ENCODE measurements at places on chromosomes 12 and 14.

DNA sequence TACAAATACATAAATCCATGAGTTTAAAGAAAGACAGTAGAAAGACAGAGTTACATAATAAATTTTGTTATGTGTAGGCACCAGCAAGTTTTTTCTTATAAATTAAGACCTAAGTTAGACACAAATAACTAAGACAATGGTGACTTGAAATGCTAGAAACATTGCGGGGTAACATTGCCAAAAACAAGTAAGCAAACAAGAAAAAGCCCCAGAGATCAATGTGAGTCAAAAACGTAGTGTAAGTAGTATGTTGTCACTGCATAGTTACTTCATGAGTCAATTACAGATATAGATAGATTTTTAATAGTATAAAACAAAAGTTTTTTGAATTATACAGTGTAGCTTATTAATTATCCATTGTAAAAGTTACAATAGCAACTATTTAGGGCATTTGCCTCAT lies 83.4 kb downstream of the CNTN1 start:
- no peak for DNase-seq

DNA sequence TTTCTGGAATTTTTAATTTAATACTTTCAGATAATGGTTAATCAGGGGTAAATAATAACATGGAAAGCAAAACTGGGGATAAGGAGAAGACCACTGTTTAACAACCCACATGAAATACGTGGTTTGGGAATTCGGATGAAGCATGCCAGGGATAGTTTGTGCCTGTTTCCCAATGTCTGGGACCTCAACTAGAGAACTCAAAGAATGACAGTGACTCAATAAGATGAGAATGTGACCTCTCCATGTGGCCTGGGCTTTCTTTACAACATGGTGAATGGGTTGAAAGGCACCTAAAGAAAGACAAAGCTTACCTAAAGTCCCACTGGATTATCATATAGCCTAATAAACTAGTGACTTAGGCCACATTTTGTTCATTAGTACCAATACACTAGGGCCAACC lies 460.3 kb upstream of the LRFN5 start:
- no peak for DNase-seq

- DNase-seq: no peak
Observed at GRCh38 chr14:41201696-41202095, 405.0 kb upstream of the LRFN5 start.

- DNase-seq: no peak
Observed at GRCh38 chr12:124251186-124251585, 43.7 kb upstream of the RFLNA start.

DNA sequence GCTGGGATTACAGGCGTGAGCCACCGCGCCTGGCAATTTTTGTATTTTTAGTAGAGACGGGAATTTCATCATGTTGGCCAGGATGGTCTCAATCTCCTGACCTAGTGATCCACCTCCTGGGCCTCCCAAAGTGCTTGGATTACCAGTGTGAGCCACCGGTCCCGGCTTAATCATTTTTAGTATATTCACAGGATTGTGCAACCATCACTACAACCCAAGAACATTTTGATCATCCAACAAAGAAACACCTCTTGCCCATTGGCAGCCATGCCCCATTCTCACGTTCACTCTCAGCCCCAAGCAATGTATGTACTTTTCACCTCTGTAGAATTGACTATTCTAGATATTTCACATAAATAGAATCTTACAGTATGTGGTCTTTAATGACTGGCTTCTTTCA lies 19.9 kb downstream of the SP1 start:
- no peak for DNase-seq

DNA sequence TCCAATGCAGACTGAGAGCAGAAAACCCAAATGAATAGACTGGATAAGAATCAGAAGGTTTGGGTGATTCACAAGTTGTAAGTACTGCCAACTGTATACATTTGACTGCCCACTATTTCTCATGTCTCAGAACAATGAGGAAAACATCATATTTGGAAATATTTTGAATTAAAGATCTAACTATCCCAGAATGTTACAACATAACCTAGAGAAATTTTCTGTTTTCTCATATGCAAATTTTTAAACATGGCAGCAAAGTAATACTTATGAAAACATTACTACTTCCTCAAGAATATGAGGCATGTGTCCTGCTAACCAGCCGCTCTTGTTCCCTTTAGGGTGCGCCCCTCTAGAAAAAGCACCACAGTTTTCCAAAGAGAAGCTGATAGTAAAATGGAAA lies 179.9 kb downstream of the PTPRO start:
- DNase-seq: no peak

- no peak for DNase-seq
Observed at GRCh38 chr12:122395319-122395718, 27.1 kb downstream of the CLIP1 start.

DNA sequence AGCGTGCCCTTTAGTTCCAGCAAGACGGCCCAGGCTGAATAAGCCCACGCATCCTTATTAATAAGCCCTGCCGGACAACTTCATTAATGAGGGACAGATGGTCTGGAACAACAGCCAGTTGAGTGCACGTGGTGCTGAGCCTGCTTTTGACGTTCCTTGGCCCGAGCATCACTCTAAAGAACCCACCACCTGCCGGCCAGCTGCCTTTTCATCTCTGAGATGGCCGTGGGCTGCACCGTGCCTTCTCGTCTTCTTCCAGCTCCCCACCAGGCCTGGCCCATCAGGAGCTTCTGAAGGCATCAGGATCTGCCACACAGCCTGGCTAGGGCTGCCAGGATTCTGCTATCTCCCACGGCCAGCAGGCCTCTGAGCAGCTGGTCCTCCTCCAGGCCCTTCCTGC lies 80.0 kb downstream of the AACS start:
- no peak for DNase-seq

GRCh38 chr12:22334410-22335100 lies at the start of gene ST8SIA1:
Gene ST8SIA1, minus strand, starts transcription at chr12:22334707. Its CDS starts 475 bp downstream, at chr12:22334232.
- DNase-seq: peak; percentile 53
